Midbrain (tissue), 1 donor: ENCODE measurements at places on chromosomes 1 and 21.

GRCh38 chr1:48803474-48803873 is 26.8 kb upstream of the BEND5 start:
- DNase-seq: no peak

DNA sequence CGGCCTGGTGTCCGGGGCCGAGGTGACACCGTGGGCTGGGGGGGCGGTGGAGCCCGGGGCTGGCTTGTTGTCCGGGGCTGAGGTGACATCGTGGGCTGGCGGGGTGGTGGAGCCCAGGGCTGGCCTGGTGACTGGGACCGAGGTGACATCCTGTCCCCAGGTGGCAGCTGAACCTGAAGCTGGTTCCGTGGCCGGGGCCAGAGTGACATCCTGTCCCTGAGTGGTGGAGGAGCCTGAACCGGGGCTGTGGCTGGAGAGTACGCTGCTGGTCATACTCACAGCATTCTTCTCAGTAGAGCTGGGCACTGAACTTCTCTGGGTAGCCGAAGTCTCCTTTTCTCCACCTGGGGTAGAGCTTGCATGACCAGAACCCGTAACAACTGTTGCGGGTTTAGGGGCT is 15.8 kb downstream of the THBS3 start:
- DNase-seq: no peak

DNA sequence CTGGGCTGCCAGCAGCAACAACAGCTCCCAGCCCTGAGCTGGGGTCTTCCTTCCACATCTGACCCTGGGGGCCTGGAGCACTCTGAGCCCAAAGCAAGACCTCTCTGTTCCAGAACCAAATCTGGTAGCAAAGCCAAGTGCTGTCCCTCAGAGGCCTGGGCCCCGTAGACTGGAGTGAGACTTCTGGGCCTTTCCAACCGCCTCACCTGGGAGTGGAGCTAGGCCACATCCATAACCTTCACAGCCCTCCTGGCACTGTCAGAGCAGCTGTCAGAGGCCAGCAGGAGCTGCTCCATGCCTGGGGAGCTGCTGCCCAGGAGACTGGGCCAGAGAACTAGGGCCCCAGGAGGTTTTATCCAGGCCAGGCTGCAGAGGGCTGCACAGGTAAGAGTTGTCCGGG is 15.4 kb upstream of the SLC5A9 start:
- no peak for DNase-seq

DNA sequence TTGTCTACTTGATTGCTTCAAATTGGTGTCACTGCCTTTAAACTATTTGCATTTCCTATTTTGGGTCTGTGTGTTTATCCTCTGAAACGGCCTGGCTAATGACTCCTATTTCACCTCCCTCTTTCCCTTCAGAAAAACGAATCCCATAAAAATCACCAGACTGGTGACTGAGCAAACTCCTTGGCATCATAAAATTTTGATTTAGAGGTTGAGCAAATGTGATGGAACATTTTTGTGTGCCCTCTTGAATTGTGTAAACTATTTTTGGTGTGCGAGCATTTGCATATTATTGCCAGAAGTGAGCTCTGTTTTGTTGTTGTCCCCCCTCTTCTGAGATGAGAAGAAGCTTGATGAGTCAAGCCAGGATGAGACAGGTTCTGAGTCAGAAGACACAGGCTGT is 316.1 kb downstream of the AJAP1 start:
- no peak for DNase-seq

GRCh38 chr1:119040906-119041305 is 52.8 kb upstream of the TBX15 start:
- no peak for DNase-seq

DNA sequence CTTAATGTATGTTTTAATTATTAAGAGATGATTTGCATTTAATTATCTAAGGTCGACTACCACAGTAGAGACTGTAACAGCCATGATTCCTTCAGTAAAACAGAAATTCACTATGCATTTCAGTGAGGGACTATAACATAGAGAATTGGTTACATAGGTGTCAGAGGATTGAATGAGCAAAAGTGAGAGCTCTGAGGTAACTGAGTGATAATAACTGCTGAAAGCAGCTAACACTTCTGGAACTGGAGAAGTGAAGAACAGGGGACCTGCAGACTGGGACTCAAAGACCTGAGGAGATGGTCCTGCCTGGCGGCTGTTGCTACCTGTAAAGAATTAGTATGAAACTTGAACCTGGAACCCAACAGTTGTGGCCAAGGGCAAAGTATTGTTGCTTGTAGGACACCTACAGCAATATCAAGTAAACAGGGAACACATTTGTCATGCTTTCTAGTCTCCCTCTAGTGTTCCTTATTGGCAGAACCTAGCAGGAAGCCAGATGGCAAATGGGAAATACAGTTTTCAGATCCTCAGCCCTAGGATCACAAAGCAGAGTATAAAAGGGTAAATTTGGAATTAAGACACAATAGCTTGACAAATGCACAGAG is 110.6 kb downstream of the HS2ST1 start:
- peak; percentile 7 for DNase-seq

GRCh38 chr1:22410928-22411495 is 40.6 kb upstream of the ZBTB40 start:
- no peak for DNase-seq

GRCh38 chr21:45979141-45979631 is 2.4 kb upstream of the COL6A1 start:
- no peak for DNase-seq

- DNase-seq: no peak
Observed at GRCh38 chr1:77040826-77041225, 173.5 kb downstream of the ST6GALNAC5 start.

DNA sequence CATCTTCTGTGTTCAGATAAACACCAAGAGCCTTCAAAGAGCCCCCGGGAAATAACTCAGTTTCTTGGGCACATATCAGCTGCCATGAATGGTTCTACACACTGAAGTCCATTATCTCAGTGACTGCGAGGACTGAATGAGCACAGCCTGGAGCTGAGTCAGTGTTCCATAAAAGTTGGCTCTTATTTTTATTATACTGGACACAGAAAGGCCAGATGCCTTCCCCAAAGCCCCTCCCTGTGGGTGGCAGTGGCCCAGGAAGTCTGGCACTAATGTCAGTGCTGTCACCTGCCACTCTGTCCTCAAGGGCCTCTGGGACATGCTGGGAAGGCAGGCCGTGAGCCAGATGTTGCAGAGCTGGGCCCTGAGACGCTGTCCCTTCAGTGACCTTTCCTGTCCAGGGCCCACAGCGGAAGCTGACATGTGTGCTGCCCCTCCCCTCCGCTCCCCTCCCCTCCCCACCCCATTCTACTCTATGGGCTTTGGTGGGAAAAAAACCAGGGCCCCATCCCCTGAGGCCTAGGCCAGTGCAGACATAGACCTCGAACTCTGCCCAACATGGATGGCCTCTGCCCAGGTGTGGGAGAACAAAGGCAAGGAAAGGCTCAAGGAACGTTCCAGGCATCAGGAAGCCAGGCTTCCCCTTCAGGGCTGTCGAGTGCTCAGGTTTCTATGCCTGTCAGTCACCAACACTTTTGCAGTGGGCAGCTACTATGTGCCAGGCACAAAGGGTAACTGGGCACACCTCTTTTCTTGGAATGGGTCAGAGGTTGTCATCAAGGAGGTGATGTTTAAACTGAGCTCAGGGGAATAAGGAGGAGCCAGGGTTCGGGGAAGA is 22.4 kb upstream of the NPPB start:
- DNase-seq: peak; percentile 49

DNA sequence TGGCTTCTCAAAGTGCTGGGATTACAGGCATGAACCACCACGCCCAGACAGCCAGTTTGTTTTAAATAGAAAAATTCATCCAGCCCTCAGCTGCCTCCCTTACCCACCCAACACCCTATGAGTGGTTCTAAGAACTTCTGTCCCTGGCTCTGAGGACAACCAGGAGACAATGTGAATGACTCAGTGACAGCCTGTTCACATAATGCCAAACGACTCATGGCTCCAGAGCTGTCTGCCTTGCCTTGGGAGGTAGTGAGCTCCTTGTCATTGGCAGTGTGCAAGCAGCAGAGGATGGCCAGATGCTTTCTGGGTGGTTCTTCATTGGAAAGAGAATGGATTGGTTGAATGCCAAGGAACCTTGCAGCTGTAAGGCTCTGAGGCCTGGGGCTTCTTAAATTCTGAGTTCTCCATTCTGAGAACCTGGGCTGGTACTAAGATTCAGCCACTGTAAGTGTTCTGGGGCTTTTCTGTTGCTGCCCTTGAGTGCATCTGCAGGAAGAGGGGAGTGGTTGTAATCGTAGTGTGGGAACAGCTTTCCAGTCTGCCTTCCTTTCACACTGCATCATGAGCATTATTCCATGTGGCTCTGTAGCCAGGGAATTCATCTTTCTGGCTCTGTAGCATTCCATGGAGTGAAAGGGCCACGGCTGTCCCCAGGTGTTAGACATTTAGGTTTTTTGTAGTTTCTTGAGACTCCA is 5.8 kb downstream of the SERINC2 start:
- DNase-seq: no peak

DNA sequence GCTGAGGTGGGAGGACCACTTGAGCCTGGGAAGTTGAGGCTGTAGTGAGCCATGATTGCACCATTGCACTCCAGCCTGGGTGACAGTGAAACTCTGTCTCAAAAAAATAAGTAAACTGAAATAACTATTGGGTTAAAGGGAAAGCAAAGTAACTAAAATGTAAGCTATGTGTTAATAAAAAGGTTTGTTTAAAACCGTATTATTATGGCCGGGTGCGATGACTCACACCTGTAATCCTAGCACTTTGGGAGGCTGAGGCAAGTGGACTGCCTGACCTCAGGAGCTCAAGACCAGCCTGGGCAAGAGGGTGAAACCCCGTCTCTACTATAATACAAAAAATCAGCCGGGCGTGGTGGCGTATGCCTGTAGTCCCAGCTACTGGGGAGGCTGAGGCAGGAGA is 27.0 kb downstream of the NVL start:
- no peak for DNase-seq

- no peak for DNase-seq
Observed at GRCh38 chr1:37433171-37433570, 41.2 kb upstream of the ZC3H12A start.

DNA sequence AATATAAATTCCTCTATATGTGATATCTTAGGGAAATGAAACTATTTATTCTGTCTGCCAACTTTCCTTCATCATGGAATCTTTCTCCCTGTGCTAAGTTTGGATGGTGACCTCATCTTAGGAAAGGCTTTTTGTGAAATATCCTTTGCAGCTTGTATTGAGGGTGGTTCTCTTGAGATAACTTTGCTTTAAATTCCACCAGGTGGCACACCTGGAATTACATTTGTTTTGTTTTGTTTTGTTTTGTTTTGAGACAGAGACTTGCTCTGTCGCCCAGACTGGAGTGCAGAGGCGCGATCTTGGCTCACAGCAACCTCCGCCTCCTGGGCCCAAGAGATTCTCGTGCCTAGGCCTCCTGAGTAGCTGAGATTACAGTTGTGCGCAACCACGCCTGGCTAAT is 7.6 kb upstream of the CD1A start:
- no peak for DNase-seq

GRCh38 chr21:36985751-36986594 is 19.5 kb upstream of the HLCS start:
- DNase-seq: no peak

GRCh38 chr21:36203603-36203889 is 46.9 kb downstream of the DOP1B start:
- no peak for DNase-seq

DNA sequence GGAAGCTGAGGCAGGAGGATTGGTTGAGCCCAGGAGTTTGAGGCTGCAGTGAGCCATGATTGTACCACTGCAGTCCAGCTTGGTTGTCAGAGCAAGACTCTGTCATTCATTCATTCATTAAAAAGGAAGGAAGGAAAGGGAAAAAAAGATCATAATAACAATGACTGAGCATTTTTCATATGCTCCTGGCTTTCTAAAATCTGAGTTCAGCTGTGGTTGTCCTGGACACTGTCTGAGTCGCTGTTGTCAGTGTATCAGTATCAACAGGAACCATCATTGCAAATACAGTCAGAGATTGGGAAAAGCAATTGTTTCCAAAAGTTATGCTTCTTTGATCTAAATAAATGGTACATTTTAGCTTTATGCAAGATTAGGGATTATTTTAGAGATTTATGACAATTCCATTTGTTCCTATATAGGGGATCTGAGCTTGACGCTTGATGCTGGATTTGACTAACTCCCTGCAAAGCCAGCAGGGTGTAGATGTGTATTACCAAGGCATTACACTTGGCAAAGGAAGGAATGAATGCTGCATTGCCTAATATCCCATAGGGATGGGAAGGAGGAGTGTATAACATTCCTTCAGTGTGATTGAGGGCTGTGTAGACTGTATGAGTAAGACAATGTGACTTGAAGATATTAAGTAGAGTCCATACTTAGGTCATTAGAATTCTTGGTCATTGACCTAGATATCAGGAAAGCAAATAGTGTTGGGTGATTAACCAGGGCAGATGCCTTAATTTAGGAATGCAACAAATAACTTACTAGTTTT is 100.2 kb downstream of the DISP1 start:
- no peak for DNase-seq

- no peak for DNase-seq
Observed at GRCh38 chr21:38470755-38471154, 27.5 kb downstream of the ERG start.

DNA sequence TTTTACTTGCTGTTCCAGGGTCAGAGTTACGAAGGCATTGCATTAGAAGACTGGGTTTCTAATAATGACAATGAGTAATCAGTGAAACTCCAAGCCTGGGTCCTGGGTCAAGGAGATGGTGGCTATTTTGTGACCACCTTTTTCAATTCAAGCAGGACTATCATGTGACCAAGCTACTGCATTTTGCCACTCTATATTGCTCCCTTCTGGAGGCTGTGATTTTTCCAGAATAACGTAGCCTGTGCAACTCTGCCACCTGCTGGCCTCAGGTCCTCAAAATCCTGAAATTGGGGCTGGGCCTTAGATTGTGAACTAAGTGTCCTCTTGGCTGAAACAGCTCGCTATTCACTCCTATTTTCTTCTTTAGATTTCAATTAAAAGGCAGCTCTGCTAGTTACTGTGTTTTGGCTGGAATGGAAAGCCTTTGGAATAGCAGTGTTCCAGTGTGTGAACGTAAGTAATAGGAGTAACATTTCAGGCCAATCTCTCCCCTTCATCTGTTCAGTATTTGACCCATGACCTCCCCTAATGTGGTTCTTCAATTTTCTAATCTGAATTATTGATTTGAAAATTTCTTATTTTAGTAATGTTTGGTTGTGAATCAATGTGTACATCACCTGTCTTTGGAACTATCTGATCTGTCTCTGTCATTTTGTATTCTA is 52.9 kb upstream of the CD46 start:
- peak; percentile 80 for DNase-seq
